Right forelimb (tissue), 1 donor: ENCODE measurements at places on chromosomes 12 and 14.

GRCh38 chr14:98950353-98950895 lies 321.6 kb downstream of the BCL11B start:
- DNase-seq: no peak

DNA sequence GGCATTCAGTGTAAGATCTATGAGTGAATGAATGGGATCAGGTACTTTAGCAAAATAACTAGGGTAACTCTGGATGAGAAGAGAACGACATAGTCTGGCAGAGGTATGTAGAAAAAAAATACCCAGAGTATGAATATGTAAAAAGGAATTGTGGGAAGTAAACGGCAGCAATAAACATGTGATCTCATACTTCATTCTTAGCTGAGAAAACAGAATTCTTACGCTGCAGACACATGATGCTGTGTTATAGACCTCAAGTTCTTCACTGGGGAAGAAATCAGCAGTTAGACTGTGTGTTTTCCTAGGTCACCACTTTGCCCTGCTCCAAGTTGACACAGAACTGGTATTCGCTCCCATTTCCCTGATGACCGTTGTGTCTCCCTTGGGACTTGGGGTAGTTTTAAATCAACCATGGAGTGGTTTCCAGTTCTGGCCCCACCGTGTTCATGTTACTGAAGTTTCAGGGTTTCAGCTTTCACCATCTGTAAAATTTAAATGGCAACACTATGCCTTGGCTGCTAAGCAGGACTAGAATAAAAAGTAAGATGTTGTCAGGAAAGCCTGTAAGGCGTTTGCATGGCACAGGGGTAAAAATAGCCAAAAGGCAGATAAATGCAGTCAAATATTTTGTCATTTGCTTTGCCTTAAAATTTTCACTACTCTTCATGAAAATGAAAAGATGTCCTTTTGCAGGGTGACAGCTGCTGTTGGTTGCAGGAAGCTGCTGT lies 223.7 kb downstream of the PELI2 start:
- no peak for DNase-seq

DNA sequence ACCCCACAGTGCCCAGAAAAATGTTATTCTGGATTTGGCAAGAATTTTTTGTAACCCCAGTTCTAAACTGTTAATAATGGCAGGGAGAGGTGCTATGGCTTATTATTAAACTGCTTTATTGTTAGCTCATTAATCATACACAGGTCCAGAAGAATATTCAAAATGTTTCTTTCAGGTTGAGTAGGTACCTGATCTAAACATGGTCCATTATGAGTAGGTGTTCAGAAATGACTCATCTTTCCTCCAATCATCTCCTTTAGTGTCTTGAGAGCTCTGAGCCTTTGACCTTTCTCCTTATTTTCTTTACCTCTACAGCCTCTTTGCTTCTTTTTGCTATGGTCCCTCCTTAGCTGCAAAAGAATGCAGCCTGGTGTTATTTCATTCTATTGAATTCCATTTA lies 211.0 kb upstream of the GARIN6 start:
- DNase-seq: no peak

- peak; percentile 84 for DNase-seq
Observed at GRCh38 chr12:546920-547845, 87.4 kb downstream of the B4GALNT3 start.

GRCh38 chr14:105531894-105532623 lies 5.7 kb downstream of the TMEM121 start:
- no peak for DNase-seq

GRCh38 chr12:10241290-10241689 lies 28.6 kb downstream of the GABARAPL1 start:
- DNase-seq: no peak

- DNase-seq: no peak
Observed at GRCh38 chr12:57549203-57549908, 488 bp upstream of the KIF5A start.

GRCh38 chr12:44842669-44843068 lies 33.4 kb downstream of the NELL2 start:
- no peak for DNase-seq

GRCh38 chr12:80230068-80230467 lies 130.7 kb downstream of the OTOGL start:
- DNase-seq: no peak
